ENCODE measurements at places on chromosomes 2 and 18.

DNA sequence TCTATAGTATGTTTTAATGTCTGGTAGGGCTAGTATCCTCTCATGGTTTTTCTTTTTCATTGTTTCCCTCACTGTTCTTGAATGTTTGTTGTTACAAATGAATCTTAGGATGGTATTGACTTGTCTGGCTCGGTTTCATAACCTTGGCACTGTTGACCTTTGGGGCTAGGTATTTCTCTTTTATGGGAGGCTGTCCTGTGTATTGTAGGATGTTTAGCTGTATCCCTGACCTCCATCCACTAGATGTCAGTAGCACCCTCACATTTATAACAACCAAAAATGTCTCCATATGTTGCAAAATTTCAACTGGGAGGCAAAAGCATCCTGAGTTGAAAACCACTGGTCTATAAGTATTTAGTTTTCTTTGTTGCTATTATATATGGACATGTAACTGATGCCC lies 7.0 kb upstream of the AOX1 start:
- DNase-seq: peak; percentile 62

- DNase-seq: no peak
Observed at GRCh38 chr18:77522051-77522675, 272.5 kb downstream of the GALR1 start.

GRCh38 chr2:189113963-189114362 lies 65.6 kb downstream of the COL5A2 start:
- peak; percentile 35 for DNase-seq

- peak; percentile 61 for DNase-seq
Observed at GRCh38 chr2:55408098-55408882, 11.4 kb downstream of the CCDC88A start.

GRCh38 chr2:159960414-159960813 lies 102.0 kb downstream of the PLA2R1 start:
- DNase-seq: peak; percentile 83

DNA sequence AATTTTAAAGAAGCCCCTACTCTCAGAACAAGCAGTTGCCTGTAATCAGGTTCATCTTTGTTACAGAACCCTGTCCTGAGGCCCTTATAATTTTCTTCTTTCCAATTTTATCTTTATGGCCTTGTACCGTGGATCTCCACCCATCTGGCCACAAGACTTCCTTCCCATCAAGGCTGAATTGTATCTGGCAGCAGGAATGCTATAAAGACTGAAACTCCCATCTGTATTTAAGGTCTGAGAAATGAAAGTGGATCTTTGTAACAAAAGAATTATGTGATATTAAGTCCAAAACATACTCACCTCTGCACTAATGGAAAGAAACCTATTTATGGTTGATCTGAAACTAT lies 91.8 kb downstream of the METTL8 start:
- peak; percentile 47 for DNase-seq

- DNase-seq: no peak
Observed at GRCh38 chr2:236215761-236216333, 47.7 kb upstream of the GBX2 start.

GRCh38 chr2:27953077-27953476 lies 62.5 kb downstream of the BABAM2 start:
- DNase-seq: no peak

GRCh38 chr18:37553633-37554398 lies 11.8 kb downstream of the CELF4 start:
- no peak for DNase-seq

DNA sequence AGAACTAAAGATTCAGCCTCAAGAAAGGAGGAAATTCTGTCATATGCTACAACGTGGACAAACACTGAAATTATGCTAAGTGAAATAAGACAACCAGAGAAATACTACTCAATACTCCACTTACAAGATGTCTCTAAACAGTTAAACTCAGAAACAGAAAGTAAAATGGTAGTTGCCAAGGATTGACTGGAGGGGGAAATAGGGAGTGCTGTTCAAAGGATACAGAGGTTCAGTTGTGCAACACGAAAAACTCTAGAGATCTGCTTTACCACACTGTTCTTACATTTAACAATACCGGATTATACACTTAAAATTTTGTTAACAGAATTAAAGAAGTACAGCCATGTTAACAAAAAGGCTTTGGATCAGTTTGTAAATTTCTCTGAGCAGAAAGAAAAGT lies 39.8 kb upstream of the C2orf15 start:
- peak; percentile 48 for DNase-seq

DNA sequence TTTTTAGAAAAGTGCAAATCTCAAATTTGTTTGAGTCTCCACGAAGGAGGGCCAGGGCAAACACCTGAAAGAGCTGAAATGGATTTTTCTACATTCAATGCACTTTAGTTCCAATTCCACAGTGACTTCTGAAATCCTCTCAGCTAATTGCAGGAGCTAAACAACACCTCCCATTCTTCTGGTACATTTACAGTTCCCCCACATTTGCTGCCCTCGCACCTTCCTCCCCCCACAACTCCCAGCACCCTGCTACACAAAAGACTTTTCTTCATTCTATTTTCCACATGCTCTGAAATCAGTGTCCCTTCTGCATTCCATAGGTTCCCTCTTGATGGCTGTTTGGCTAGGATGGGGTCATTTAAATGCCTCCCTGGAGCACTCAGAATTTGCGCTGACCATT lies 5.9 kb upstream of the NPAS2 start:
- DNase-seq: no peak

DNA sequence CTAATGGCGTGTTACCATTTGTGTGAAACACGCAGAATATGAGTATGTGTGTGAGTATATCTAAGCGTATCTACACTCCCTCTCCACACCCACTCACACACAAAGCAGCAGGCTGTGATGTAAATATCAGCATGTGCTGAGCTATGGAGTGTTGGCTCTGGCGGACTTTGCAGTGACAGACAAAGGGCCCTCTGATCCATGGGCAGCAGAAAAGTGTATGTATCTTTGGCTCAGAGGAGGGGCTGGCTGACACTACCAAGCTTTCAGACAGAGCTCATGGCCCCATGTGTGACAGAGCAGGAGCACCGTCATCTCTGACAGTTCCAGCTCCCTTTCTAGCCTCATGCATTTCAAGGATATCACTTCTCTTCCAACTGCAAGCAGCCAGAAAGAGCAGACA lies 57.2 kb upstream of the ASB18 start:
- DNase-seq: no peak

DNA sequence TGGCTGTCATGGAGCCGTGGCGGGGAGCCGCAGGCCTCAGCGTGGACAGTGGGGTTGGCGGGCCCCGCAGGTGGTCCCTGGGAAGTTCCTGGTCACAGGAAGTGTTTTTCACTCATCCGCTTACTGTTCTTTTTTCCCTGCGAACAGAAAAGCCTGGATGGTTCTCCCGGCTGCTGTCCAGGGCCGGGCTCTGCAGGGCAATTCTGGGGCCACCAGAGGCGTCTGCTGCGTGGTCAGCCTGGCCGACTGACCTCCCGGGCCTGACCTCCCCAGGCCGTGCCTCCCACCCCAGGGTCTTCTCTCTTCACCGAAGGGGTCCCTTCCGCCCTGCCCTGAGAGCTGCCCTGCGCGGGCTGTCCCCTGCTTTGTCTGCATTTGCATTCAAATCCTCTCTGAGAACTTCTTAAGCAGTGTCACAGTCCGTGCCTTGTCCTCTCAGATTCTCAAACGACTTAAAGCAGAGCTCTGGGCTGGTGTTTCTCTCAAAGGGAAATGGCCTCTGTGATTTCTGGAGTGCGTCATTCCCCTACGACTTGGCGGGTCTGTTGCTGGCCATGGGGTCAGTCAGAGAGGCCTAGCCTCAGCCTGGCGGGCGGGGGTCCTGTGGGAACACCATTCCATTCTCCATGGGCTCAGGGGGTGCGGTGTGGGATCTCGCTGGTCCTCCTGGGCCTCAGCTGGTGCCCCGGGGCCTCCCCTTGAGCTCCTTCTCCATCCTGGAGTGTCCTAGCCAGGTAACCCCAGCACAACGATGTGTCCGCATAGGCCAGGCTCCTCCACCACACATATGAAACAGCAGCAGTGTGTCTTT lies 38.3 kb downstream of the KLHL29 start:
- no peak for DNase-seq

GRCh38 chr2:43075811-43076585 lies 150.4 kb downstream of the ZFP36L2 start:
- peak; percentile 89 for DNase-seq

DNA sequence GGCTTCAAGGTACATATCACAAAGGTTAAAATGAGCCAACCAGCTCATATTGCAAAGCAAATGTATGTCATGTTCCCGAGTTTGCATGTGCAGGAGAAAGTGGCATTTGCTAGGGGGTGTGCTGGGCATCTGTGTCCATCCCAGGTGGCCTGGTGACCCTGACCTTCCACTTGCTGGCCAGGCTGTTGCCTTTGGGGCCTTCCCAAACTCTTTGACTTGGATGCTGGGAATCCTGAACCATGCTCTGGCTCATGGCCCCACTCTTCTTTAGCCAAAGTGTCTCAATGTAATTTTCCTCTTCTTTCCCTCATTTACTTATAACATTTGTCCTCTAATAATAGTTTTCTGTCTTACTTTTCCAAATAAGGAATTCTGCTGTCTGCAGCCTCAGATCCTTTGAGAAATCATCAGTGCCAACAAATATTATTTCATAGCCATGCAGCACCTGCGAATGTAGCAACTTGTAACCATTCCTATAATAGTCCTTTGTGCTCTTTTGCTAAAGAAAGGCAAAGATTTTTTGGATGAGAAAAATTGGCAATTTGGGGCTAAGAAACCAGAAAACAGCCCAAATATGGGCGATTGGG lies 64.2 kb downstream of the MTCL1 start:
- no peak for DNase-seq

DNA sequence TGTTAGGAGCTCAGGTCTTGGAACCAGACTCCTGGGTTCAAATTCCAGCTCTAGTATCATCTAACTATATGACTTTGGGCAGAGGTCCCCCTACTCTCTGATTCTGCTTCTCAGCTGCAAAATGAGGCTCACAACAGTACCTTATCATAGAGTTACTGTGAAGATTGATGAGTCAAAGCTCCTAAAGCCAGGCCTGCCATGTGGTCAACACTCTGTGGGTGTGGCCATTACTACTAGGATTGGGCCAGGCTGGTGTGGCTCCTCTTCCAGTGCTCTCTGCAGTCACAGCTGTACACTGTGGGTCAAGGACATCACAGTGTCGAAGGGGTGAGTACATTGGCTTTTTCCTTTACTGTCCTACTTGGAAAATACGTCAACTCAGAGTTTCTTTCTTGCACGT lies 22.6 kb downstream of the CAPN13 start:
- no peak for DNase-seq

DNA sequence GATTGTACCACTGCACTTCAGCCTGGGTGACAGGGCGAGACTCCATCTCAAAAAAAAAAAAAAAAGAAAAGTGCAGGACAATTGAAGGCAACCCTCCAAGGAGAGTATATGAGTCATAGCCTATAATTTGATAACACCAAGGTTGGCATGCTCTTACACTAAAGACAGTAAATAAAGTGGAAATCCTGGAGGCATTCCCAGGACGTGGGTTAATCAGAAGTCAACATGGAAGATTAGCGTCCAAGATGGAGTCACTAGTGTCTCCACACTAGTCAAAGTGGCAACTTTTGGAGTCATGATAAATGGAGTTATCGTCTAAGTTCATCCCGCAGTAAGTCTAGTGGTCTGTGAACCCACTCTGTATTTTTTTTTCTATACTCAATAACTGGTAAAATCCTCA lies 21.2 kb upstream of the UGGT1 start:
- peak; percentile 88 for DNase-seq

GRCh38 chr2:148971547-148971946 lies 67.0 kb upstream of the LYPD6B start:
- no peak for DNase-seq
